Epithelial cell of proximal tubule (primary cell): ENCODE measurements at places on chromosomes 11 and 22. TPM values are rescaled to one million over a fixed set of nuclear protein-coding genes. Genes with fewer than 3 reads are reported as not detected.
A peak's percentile ranks its signal among the peaks of the same experiment; 100 is the strongest.

- DNase-seq = no peak
Measured at GRCh38 chr11:82216927-82217570, 516.6 kb downstream of the FAM181B start.

SPI1 gene
- total RNA-seq = not detected in 2 replicates

CDHR5 gene
- total RNA-seq = not detected in 2 replicates

ZFTA gene
- total RNA-seq = 12.7 and 17.4 TPM in 2 replicates

- no peak for DNase-seq
Measured at GRCh38 chr11:31824879-31825837, 14.0 kb upstream of the PAX6 start.

CACNA1I gene
- 0.06 TPM in 1 of 2 replicates, not detected in the other for total RNA-seq

DNA sequence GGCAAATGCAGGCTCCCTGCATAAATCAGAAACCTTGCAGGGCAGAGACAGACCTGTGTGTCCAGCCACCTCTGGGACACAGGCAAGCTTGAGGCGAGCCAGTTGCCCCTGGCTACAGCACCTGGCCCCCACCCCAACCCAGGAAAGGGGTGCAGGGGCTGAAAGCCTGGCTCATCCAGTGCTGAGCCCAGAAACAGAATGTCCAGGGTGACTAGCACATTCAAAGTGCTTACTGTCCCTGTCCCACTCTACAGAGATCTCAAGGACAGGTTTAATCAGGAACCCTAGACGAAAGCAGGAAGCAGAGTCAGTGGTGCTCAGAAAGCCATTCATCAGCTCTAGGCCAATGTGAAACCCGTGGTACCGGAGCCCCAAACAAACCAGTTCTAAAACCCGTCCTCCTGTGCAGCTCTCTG lies 31.9 kb downstream of the PLEKHA7 start:
- no peak for DNase-seq

DNA sequence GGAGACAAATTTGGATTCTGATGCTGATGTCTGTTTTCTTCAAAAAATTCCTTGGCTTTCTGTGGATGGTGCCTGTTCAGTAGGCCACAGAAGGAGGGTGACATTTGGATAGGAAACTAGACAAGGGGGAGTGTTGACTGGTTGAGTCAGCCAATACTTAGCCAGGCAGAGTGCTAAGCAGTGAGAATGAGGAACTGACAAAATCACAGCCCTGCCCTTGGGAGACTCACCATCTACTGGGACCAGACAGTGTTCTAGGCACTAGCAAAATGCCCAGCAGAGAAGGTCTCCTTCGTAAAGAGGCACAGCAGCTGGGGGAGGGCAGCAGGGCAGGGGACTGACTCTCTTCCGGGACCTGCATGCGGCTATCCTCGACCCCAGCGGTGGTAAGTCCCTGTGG lies 190.2 kb downstream of the DSCAML1 start:
- DNase-seq = no peak

OR52E8 gene
- total RNA-seq = not detected in 2 replicates

CRYBA4 gene
- total RNA-seq = not detected in 2 replicates

DNA sequence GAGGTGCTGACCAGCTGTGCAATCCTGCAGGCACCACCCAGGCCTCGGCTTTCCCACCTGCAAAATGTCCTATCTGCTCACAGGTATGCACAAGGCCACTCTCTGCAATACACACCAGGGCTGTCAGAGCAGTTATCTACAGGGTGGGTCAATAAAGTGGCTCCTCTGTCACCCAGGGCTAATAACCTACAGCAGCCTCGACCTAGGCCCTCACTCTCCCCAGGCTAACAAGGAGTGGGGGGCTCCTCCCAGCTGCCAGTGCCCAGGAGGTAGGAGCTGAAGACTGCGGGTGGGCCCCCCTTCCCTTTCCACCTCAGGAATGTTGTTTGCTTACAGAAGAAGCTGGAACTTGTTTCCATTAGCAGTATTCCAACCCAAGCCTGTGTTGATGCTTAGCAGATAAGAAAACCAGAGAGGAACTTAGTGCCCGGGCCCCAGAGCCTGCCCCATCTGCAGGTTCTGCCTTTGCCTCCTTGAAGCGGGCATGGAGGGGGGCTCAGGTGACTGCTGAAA lies 26.8 kb downstream of the MYH9 start:
- DNase-seq = no peak

GRCh38 chr22:17746916-17747315 lies 27.4 kb downstream of the BID start:
- DNase-seq = no peak

DNA sequence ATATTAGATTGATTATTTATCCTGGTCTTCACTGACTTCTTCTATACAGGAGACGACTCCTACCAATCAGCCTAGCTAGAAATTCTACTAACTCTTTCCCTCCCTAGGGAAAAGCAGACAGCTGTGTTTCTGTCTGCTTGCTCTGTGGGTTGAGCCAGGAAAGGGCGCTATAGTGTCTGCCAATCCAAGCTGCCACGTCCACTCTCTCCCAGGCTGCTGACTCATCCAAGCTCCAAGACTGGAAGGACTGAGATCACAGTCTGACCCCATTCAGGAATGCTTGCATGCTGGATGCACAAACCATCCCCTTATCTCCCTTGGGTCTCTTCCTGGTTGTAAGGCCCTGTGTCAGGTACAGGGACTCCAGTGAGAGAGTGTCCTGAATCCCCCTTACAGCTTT lies 955.6 kb downstream of the OPCML start:
- peak; percentile 31 for DNase-seq

SRSF8 gene
- total RNA-seq = 16.9 and 21.3 TPM in 2 replicates

JHY gene
- 1.2 and 1.7 TPM in 2 replicates for total RNA-seq

NCF4 gene
- total RNA-seq = not detected in 2 replicates

CHST1 gene
- total RNA-seq = 0.65 and 1.5 TPM in 2 replicates

DNA sequence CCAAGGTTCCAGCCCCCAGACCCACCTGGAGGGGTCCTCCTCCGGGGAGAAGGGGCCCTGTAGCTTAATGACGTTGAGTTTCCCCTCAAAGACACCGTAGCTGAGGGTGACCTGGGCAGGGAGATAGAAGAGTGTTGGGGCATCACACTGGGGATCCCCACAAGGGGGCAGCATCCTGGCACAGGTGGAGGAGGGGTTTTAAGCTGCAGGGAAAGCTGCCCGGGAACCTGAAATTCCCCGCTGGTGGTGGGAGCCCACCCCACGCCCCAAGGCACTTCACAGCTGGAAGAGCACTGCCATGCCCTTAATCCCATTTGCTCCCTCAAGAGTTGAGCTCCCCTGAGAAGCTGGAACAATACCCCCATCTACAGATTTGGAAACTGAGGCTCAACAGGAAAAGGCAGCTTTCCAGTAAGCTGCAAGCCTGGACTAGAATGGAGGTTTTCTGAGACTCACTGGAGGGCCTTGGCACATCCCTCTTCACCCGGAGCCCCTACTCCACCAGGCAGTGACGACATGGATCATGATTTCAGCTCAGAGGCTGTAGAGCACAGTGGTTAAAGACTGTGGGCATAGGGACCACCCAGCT lies 13.7 kb downstream of the MFNG start:
- no peak for DNase-seq

- DNase-seq = no peak
Measured at GRCh38 chr11:126398296-126398695, 42.8 kb downstream of the ST3GAL4 start.

GRCh38 chr11:68827733-68828132 lies 14.0 kb downstream of the CPT1A start:
- DNase-seq = no peak

- DNase-seq = no peak
Measured at GRCh38 chr11:110092111-110092514, 1.1 kb upstream of the ZC3H12C start.

DNA sequence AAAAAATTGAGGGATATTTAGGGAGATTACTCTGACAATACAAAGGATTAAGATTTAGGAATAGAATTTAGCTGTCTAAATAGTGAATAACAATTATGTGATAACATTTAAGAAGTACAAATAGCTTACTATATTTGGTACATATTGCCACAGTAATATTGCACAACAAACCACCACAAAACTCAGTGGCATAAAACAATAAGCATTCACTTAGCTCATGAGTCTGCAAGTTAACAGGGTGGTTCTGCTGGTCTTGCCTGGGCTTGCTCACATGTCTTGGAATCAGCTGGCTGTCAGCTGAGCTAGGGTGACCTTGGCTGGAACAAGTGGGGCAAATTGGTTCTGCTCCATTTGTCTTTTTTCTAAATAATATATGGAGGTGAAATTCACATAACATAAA lies 115.1 kb downstream of the DCDC1 start:
- no peak for DNase-seq

DNA sequence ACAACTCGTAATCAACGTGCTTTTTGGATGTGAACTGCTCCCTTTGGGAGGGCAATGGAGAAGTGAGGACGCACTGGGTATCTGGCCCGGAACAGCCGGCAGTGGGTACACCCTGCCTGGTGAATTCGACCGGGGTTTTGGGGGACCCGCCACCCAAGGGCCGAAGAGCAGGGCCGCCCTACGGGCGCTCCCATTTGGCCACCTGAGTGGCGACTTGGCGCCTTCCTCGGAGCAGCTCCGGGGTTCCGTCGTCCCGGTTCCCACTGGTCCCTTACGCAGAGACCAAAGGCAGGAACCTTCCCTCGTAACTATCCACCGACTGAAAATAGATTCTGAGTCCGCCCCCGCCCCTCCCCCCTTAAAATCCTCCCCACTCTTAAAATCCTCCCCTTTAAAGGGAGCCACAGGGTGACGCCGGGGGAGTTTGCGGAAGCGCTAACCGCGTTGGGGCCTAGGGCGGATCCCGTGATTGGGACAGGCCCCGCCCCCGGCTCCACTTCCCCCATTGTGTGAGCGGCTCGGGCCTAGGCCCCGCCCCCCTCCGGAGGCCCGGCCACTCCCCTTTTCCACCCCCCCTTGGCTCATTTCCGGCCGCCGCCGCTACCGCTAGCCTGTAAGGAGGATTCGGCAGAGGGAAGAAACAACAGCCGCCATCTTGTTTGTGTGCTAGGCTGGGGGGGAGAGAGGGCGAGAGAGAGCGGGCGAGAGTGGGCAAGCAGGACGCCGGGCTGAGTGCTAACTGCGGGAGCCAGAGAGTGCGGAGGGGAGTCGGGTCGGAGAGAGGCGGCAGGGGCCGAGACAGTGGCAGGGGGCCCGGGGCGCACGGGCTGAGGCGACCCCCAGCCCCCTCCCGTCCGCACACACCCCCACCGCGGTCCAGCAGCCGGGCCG lies 1.0 kb upstream of the EP300 start:
- peak; percentile 78 for DNase-seq

IL17REL gene
- not detected in 2 replicates for total RNA-seq

DNA sequence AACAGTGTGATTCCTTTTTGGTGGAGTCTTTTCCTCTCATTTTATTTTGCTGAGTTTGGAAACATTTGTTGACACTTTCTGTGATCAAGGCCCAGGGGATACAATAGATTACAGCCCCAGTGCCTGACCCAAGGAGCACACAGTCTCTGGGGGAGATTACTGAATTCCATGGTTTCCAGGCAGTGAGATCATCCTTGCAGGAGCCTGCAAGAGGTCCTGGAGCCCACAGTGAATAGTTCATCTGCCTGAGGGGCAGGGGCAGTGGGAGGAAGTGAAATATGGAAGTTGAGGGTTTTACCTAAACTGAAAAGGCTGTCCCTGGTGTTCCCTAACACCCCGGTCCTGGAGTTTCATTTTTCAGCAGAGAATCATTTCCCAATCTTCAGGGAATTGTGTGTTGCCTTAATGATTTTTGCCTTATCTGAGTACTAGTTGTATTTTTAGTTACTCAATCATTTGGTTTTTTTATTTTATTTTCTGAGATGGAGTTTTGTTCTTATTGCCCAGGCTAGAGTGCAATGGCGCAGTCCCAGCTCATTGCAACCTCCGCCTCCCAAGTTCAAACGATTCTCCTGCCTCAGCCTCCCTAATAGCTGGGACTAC lies 7.7 kb downstream of the CCS start:
- no peak for DNase-seq

DNA sequence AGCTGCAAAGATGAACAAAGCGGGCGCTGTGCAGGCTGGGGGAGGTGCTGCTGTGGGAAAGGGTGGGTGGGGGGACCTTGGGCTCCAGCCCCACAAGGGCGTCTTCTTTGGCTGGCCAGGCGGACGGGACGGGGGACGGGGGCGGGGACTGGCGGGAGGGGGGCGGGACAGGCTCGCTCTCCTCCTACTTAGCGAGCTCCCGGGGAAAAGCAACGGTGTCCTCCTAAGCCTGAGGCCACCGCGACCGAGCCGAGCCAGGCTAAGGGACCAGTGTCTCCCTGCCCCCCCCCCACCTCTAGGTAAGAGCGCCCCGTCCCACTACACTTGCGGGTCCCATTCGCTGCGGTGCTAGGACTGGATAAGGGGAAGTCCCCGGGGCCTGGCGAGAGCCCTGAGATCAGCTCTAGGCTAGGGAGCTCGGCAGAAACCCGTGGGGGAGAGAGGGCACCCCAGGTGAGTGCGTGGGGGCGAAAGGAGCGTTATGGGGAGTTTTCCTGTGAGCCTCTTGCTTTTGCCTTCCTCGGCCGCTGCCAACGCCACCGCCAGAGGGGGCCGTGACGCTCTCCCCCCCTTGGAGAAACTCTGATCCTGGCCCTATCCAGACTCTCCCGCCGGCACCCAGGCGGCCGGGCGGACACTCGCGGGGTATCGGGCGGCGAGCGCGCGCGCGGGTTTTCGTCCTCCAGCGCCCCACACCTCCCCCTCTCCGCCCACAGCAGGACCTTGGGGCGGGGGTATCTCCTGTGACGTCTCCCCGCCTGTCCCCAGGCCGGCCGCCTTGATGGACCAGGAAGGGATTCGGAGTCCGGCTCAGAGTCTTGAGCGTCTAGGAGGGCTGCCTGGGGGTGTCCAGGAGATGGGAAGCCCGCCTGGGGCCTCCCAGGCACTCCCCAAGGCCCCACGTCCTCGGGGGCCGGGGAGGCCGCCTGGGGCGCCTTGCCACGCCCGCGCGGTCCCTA lies at the start of gene PHLDB1:
PHLDB1 (plus strand) TSS at position 215 of the 959 bp plus-strand sequence. CDS start 6,222 bp downstream, outside the sequence.
- no peak for DNase-seq

DNA sequence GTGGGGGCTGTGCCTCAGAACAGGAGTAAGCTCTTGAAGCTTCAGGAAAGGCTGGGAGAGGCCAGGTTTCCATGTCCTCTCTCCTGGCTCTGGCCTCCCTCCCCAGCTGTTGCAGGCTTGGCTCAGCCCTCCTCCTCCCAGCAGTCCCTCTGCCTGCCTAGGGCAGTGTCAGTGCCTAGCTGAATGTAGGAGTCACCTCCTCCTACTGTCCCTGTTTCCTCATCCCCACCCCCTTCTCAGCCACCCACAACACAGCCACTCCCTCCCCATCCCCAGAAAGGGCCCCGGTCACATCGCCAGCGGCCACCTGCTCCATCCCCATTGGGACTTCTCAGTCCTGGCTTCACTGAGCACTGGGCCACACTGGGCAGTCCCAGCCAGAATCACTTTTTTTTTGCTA lies 2.9 kb upstream of the FBLN1 start:
- DNase-seq = no peak

DNA sequence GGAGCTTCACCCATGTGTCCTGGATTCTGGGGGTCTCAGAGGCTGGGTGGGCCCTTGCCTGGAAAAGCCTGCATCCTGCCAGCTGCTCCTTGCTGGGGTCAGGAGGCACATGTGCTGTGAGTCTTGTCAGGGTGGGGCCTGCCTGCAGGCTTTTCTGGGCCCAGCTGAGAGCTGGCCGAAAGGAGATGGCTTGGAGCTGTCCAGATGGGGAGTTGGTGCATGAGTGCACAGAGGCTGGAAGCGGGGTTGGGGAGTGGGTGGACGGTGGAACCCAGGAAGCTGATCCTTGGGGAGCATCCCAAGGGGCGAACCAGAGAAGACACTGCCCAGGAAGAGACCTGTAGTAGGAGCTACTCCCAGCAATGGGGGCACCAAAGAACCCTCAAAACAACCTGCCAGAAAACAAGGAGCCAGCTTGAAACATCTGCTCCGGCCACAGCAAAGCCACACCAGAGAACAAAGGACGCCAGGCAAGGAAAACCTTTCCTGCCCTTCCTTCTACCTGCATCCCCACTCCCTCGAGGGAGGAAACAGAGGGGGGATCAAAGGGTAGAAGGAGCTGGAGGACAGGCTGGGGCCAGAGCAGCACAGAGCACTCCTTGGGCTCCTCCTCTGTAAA lies 8.2 kb upstream of the KCTD17 start:
- no peak for DNase-seq

ZNF280B gene
- total RNA-seq = 2.4 and 3.3 TPM in 2 replicates
